SJSA1 (cell line): ENCODE measurements at places on chromosomes 3 and 15. TPM values are rescaled to one million over a fixed set of nuclear protein-coding genes. Genes with fewer than 3 reads are reported as not detected.

The TTLL13 gene
- not detected in 2 replicates for total RNA-seq

The SCAMP5 gene
- 0.09 and 0.29 TPM in 2 replicates for total RNA-seq

The SLC22A14 gene
- total RNA-seq = not detected in 2 replicates

The CISH gene
- total RNA-seq = 0.92 TPM in 1 of 2 replicates, not detected in the other

The FBXW12 gene
- not detected in 2 replicates for total RNA-seq

The NDUFB4 gene
- 84.1 and 135 TPM in 2 replicates for total RNA-seq

The HRG gene
- not detected in 2 replicates for total RNA-seq
